D341Med (cell line): ENCODE measurements at places on chromosomes 2 and 18.

DNA sequence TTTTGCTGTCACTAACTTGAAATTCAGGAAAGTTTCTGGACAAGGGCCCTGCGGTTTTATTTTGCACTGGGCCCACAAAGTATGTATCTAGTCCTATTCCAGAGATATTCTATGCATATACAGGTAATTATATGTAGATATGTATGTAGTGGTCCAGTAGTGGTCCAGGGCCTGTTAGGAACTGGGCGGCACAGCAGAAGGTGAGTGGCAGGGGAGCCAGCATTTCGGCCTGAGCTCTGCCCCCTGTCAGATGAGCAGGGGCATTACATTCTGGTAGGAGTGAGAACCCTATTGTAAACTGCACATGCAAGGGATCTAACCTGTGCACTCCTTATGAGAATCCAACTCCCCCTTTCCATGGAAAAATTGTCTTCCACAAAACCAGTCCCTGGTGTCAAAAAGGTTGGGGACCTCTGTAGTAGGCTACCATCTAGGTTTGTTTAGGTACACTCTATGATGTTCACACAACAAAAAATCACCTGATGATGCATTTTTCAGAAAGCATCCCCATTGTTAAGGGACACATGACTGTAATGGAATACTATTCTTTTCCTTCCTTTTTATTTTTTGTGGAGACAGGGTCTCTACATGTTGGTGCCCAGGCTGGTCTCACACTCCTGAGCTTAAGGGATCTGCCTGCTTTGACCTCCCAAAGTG, 2.8 kb upstream of the PPP4R3B start:
- peak; percentile 43 for DNase-seq

DNA sequence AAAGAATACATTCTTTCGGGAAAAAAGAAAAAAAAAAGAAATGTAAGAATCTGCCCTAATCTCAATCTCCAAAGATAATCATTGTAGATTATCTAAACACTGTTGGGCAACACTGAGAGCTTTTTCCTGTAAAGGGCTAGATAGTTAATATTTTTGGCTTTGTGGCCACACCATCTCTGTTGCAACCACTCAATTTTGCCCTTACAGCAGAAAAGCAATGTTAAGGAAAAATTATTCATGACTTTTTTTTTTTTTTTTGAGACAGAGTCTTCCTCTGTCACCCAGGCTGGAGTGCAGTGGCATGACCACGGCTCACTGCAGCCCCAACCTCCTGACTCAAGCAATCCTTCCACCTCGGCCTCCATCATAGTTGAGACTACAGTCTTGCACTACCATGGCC, 17.3 kb upstream of the FZD5 start:
- no peak for DNase-seq

- DNase-seq: no peak
These were observed 8.8 kb downstream of the NABP1 start for GRCh38 chr2:191686729-191687128.

DNA sequence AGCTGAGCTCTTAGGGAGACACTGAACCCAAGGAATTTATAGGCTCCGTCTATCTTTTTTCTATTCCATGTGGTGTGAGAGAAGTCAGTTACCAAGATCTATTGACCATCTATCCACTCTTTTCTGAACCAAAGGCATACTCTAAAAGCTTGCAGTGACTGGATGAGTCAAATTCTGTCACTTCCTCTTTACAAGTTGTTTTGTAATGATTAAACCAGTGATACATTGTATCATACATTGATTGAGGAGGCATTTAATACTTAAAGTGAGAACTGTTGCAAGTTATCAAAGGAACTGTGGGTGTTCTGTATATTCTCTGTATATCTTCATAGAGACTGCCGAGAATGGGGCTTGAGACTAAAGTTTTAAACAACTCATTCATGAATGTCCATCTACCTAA, 188.8 kb downstream of the CAMKMT start:
- no peak for DNase-seq

GRCh38 chr2:231613663-231614558, 21.2 kb downstream of the TEX44 start:
- DNase-seq: no peak

DNA sequence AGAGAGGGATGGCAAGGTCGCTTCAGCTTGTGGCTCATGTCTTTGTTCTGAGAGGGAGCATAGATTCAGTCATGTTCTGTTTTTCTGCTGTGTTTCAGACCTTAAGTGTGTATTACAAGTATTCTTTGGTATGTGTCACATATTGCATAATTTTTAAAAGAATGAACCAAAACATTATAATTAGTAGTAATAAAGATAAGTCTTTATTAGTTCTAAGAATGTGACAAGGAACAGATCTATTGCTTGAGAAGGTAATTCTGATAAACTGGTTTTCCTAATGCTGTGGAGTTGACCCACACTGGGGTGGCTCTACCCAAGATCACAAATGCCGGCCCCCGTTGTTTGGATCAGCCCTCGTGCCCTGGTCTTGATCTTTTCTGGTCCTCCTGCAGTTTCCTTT, 124.3 kb upstream of the FOSL2 start:
- DNase-seq: no peak

- no peak for DNase-seq
These were observed 21.5 kb upstream of the TMEM87B start for GRCh38 chr2:112033600-112033999.

DNA sequence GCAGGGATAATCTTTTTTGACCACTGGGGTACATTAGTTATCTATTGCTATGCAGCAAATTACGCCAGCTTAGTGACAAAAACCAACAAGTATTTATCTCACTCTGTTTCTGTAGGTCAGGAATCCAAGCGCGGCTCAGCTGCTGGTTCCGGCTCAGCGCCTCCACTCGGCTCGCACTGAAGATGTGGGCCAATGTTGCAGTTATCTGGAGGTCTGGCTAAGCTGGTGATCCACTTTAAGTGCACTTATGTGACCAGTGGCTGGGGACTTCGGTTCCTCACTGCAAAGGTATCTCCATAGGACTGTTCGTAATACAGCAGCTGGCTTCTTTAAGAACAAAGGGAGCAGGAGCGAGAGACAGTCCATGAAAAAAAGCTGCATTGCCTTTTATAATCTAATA, 591.9 kb downstream of the TMEM182 start:
- DNase-seq: no peak
